ENCODE measurements at places on chromosomes 11 and 22. TPM values are rescaled to one million over a fixed set of nuclear protein-coding genes. Genes with fewer than 3 reads are reported as not detected.

DNA sequence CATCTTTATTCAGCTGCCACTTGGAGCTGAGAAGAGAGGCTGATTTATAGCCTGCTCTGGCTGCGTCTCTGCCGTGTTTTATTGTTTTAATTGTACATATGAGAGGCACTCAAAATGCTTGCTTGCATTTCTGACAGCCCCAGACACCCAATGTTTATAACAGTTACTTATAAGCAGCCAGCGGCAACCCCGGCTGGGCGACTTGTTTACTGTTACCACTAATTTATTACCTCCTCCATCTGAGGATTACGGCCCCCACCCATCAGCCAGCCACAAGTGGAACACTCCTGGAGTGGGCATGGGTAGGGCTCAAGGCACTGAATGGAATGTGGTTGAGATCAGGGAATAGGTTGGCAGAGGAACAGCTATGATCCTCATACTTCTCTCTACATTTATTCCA is 61.2 kb downstream of the CLPB start:
- DNase-seq, result no peak

The RAPSN gene
- 3.6 TPM for total RNA-seq

The OOSP4A gene
- total RNA-seq, result not detected

GRCh38 chr22:20507253-20508066 is at the start of gene MED15:
MED15 (plus strand) TSS chr22:20507610; CDS start chr22:20507679, 69 bp downstream.
- DNase-seq, result peak; percentile 89

The TBX10 gene
- total RNA-seq, result not detected

- peak; percentile 39 for DNase-seq
Observed at GRCh38 chr11:13052130-13052571, 43.0 kb downstream of the RASSF10 start.

All from Calu3 (cell line).